CD4-positive, alpha-beta T cell treated with Interleukin-6 at 100 ng/mL for 8 hours (primary cell): ENCODE measurements at places on chromosomes 12 and 14.
A peak's percentile ranks its signal among the peaks of the same experiment; 100 is the strongest.

GRCh38 chr12:65756956-65757511 is 67.2 kb upstream of the HMGA2 start:
- no peak for DNase-seq

DNA sequence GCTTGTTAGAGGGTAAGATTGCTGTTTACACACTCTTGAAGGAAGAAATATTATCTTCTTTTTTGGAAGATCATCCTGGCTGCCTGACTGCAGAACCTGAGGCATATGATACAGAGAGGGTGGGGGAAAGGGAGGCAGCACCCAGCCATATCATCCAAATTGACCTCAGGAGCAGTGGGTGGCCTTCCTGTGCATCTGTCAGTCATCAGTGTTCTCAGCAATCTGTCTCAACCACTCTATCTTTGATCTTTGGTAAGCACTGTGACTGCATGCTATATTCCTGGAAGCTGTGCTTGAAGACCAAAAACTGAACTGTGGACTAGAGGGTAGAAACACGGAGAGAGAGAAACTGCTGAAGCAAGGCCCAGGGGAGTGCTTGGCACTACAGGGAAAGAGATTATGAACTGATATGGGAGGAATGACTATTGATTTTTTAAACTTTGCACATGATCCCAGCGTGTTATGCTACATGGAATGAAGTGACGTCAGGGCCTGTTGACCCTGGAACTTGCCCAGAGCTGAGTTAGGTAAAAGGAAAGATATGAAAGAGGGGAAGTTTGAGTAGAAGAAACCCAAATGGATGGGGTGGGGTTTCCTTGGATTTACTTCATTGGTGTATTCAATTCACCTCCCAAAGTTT is 171.5 kb downstream of the ASCL1 start:
- DNase-seq: no peak

GRCh38 chr14:103146141-103146709 is 23.0 kb downstream of the TNFAIP2 start:
- no peak for DNase-seq

- DNase-seq: no peak
Measured at GRCh38 chr14:94403312-94403932, 15.0 kb upstream of the SERPINA1 start.

GRCh38 chr12:24966951-24967564 is 18.2 kb upstream of the BCAT1 start:
- no peak for DNase-seq

DNA sequence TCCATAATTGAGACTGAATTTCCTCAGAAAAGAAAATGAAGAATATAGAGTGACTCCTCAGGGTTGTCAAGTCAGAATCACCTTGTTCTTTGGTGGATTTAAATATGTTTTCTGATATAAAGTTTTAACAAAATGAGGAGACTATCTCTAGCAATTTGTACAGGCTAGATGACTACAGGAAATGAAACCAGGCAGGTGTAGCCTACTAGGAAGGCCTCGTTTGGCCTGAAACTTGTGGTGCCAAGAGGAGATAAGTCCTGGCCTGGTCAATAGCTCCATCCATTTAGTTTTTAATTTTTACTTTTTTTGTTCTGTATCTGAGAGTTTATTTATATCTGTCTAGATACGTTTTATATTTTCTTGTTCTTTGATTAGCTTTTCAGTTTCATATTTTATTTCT is 41.5 kb downstream of the SNAPC1 start:
- DNase-seq: no peak

- no peak for DNase-seq
Measured at GRCh38 chr14:101226265-101226602, 322.7 kb upstream of the RTL1 start.

- DNase-seq: no peak
Measured at GRCh38 chr12:111436266-111436665, 30.5 kb downstream of the SH2B3 start.

GRCh38 chr14:28381656-28382055 is 384.9 kb upstream of the FOXG1 start:
- DNase-seq: no peak

DNA sequence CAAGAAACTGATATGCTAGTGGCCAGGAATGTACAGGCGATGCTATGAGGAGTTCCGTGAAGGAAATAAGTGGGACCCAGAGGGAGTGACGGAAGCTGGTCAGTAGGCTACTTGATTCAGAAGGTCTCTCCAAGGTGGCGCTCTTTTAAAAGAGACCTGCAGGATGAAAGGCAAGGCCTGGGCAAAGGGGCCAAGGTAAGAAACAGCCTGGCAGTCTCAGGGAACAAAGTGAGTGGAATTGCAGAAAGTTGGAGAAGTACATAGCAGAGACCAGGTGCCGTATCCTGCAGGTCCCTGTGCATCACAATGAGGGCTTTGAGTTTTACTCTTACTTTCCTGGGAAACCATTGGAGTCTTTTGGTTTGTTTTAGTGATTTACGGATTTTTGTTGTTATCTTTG is 905.6 kb downstream of the BCL11B start:
- DNase-seq: no peak

- no peak for DNase-seq
Measured at GRCh38 chr12:76726626-76727025, 37.3 kb upstream of the ZDHHC17 start.

DNA sequence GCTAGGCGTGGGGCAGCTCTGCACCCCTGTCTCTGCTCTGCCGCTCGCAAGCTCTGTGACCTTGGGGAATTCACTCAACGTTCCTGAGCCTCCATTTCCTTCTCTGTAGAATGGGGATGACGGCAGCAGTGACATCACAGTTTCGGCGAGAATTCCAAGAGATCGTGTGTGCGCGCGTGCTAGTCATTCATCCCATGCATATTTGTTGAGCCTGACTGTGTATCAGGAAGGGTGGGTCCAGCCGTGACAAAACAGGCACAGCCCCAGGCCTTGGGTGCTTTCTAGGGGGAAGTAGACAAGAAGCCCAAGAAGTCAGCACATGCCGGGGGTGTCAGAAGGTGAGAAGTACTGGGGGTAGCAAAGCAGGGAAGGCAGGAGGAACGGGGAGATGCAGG is 145.6 kb upstream of the NCOR2 start:
- DNase-seq: no peak

DNA sequence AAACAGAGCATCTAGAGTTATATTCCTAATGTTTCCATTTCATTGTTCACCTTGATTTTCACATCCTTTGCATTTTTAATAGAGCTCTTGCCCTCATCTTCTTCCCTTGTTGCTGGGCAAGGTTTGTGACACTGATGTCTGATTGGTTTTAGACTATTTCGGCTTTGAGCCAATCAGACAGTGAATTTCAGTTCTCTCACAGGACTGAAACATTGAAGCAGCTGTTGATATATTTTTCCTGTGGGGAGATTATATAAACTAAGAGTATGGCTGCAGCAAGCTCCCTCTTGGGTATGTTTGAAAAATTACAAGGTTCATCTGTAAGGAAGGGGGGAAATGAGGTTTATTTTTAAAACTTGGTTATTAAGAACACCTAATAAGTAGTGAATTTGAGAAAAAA is 51.2 kb downstream of the ATF7IP start:
- peak; percentile 65 for DNase-seq

DNA sequence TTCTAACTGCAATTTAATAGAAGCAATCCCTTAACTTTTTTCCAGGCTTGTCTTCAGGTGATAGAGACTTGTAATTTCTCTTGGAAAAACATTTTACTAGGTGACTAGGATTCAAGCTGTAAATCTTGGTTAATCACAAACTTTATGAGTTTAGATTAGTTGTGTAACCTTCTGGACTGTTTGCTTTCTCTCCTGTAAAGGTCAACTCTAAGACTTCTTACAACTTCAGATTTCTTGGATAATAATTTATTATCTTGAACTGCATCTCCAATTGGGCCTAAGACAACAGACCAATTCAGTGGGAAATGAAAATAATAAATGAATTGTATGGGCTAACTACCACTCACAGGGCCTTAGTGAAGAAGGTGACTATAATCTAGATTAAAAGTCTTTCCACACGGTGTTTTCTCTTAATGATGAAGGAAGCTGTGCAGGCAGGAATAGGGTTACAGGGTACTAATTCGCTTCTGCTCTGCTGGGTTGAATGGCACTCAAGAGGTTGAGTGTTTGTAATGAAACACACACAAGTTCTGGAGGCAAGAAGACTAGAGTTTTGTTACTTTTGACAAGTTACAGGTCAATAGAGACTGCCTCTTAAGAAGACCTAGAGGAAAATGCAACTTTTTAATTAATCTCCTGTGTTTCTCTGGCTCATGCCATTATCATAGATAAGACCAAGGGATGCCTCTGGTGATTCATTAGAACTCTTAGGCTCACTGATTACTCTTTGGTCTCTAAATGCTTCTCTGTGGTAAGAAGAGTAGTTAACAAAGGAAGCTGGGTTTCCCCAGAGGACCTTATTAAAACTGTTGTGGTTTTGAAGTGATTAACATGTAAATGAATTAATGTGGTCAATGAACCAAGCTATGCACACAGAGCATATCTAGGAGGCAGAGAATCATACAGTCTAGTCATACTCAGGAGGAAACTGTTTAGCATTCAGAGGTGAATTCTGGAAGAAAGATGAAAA is 30.0 kb upstream of the OR4E1 start:
- peak; percentile 7 for DNase-seq

DNA sequence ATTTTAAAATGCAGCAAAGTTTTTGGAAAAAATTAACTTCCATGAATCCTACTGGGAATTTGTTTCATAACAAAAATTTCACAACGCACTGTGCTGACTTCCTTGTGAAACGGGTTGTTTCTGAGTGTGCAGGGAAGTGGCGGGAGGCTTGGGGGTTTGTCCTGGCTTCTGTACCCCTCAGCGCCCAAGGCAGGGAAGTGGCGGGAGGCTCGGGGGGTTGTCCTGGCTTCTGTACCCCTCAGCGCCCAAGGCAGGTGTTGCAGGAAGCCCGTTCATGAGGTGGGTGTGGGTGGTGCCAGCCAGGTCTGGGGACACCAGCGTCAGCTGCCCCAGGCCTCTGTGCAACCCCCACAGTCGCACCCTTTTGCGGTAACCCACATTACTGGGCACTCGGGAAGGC is 25.1 kb downstream of the ADGRD1 start:
- DNase-seq: no peak

- DNase-seq: no peak
Measured at GRCh38 chr14:42378880-42379279, 772.2 kb downstream of the LRFN5 start.

GRCh38 chr12:109542876-109543275 is 30.4 kb downstream of the MMAB start:
- no peak for DNase-seq

GRCh38 chr14:86334355-86334754 is 804.4 kb downstream of the FLRT2 start:
- DNase-seq: no peak

GRCh38 chr14:92309968-92310530 is 12.9 kb upstream of the SLC24A4 start:
- DNase-seq: no peak

DNA sequence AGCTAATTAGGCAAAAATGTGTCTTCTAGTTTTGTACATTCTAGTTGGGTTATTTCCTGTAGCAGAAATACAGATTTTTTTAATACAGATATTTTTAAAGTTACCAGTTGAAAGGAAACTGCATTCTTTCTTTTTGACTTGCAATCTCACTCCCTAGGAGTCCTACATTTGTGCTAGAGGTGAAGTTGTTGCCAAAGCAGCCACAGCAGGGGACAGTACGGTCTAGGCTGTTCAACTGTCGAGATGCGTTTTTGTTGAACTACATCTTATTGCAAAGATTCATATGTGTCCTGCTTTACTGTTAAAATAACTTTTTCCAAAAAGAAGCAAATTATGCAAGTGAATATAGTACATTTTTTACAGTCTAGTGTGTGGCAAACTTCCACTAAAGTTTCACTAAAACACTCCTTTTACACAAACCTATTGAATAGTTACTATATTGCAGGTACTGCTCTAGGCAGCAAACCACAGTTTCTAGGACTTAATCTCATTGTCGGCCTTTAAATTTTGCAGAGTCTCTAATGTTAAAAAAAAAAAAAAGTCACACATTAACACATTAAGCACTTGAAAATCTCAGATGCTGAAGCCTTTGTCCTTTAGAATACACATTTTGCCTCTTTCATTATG is 30.2 kb upstream of the SRGAP1 start:
- no peak for DNase-seq

DNA sequence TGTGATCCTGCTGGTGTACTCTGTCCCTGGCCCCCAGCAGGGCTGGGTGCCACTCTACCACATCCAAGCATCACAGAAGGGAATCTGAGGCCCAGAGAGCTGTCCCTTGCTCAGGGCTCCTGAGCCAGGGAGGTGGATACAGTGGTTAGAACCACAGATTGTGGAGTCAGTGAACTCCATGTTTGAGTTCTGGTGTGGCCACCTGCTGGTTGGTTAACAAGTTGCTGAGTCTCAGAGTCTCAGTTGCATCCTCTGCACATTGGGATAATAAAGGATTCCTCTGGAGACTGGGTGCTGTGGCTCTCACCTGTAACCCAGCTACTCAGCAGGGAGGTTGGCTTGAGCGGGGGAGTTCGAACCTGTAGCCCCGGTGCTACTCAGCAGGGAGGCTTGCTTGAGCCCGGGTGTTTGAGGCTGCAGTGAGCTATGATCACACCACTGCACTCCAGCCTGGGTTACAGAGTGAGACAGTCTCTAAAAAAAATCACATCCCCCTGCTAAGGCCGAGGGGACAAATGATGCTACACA is 39.4 kb downstream of the MVK start:
- DNase-seq: no peak

- no peak for DNase-seq
Measured at GRCh38 chr14:94681300-94682060, 69.3 kb downstream of the SERPINA3 start.

DNA sequence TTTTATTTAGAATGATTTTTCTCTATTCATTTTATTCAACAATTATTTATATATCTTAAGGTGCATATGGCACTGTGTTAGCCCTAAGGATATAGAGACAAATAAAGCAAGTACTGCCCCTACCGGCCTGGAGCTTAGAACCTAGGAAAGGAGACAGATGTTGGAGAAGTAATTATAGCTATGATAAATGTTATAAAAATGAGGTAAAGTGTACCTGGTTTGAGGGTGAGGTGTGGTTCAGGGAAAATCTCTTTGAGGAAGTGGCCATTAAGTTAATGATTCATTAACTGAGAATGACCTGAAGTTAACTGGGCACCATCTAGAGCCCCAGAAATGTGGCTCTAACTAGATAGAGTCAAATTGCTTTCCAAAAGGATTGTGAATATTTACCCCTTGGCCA is 31.9 kb downstream of the CDKL1 start:
- DNase-seq: no peak
